Stimulated activated CD4-positive, alpha-beta T cell treated with anti-CD3 and anti-CD28 coated beads, TNF-alpha, amount 100 ng/mL, for 1 hour (primary cell): ENCODE measurements at places on chromosomes 11 and 22.

DNA sequence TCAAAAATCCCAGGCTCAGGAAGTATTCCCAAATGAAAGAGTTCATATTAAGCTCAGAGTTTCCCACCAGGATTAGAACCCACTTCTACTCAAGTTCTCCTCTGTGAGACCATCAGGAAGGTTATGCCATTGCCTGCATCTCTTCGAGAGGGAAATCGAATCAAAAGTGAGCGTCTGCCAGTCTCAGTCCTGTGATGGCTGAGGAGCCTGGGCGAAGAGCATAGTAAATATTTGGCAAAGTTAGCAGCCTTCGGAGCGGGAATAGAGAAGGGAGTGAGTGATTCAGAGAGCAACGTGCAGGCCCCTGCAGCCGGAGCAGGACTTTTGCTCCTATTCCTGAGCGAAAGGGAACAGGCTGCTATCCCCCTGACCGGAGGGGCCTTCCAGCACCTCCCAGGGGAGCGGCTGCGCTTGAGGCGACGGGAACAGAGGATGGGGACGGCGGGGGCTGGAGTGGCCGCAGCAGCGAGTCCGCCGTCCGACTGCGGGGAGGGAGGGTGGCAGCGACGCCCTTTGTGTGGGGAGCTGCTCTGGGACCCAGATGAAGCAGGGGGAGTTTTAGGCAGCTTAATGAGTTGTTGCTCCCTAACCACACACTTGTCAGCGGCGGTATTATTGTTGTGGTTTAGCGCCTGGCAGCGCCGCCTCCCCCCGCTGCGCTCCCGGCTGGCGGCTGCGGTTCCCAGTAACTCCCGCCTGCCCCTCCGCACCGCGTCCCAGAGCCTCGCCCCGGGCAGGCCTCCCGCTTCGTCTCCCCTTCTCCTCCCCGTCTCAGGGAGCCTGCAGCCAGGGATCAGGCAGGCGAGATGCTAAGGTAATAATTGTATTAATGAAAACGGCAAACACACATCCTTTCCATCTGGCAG, 21.7 kb upstream of the NRGN start:
- DNase-seq: no peak

DNA sequence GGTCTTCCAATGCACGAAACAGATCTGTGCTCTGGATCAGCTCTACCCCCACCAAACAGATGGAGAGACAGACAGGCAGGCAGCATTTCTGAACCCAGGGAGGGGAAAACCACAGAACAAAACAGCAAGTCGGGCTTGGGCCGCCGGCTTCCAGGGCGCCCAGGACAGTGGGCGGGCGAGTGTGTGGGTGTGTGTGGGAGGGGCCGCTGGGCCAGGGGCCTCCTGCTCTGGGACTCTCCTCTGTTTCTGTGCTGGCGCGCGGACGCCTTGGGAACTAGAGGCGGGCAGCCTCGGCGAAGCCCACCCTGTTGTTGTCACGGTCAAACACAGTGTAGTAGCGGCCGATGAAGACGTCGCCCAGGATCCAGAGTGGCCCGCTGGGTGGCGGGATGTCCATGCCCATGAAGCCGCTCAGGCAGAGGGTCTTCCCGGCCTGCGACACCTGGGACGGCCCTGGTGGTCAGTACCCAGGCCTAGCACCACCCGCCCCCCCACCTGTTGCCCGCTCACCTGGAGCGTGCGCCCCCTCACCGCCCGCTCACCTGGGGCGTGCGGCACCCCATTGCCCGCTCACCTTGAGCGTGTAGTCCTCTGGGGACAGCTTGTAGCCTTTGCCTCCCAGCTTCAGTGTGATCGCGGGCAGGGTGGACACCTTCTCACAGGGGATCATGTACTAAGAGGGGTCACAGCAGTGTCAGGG, 3.0 kb upstream of the IFITM10 start:
- DNase-seq: no peak

DNA sequence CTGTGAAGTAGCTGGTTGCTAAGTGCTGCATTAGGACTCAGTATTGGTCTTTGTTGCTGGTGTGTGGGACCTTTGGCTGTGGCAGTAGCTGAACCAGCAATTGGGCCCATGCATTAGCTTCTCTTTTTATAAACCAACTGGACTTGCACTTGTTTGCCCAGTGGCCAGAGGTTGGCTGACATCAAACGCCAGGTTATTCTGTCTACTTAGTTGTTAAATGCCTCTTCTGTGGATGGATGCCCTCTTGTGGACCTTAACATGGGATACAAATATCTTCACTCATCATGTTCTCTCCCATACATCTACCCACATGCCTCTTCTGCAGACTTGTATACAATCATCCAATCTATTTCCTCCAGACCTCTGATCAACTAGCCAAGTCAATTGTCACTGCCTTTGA, 26.4 kb upstream of the ARHGAP20 start:
- DNase-seq: no peak

GRCh38 chr11:62411524-62411923, 7.3 kb upstream of the SCGB1A1 start:
- DNase-seq: no peak

- DNase-seq: no peak
These were observed 599 bp downstream of the SIK3 start for GRCh38 chr11:117097389-117098268.

DNA sequence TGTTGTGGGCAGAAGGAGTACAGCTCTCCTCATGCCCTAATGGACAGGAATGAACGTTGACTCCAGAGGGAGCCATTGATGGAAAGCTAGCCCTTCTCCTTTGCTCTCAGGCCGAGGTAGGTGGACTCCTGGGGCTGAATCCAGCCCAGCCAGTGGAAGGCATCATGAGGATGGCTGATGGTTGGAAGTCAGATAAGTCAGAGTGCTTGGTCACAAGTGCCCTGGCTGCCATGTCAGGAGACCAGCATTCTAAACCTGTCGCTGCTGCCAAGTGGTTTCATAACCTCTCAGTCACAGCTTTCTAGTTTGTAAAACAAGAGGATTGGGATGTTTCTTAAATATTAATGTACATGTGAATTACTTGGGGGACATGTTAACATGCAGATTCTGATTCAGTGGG, 32.3 kb downstream of the PIWIL4 start:
- DNase-seq: no peak

GRCh38 chr11:71163371-71163770, 89.0 kb downstream of the SHANK2 start:
- DNase-seq: no peak

DNA sequence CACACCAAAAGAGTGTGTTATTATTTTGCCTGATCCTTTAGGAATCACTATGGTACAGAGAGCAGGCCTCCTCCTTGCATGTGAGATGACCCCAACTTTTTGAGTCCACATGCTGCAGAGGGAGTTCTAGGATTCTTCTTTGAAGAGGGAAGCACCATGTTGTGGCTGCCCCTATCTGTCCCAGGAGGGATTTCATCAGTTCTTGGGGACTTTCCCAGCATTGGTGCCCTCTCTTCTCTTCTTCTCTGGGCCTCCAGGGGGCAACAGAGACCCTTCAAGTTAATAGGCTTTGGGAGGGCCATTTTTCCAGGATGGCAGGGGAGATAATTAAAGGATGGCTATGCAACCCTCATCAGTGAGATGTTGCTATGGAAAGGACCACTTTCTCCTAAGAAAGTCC, 3.6 kb downstream of the MMP1 start:
- no peak for DNase-seq

DNA sequence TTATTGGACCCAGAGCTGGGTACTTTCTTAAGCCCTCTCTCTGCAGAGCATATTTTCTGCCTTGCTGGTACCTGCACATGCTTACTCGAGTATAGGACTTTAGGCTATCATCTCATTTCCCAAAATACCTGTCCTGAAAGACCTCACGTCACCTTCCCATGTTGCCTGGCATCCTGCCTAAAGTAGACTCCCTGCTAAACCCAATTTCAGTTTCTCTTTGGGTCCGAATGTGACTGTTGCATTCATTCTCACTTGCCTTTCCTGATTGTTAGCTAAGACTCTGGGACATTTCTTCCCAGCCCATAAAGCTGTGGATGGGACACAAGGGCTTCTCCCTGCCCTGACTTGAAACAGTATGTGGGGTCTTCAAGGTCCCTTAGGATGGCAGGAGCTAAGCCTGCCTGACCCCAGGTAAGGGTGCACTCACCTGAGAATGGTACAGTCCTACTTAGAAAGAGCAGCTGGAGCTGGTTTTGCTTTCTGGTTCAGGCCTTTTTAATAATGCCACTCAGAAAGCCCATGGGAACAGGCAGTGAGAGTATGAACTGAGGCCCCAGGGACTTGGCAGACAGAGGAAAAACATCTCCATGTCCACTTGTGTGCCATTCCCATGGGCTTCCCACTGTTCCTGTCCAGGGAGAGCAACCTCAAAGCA, 12.9 kb downstream of the OR51E2 start:
- DNase-seq: no peak

GRCh38 chr11:57634311-57634710, 15.4 kb downstream of the YPEL4 start:
- DNase-seq: no peak

GRCh38 chr11:58926695-58927094, 12.6 kb upstream of the GLYATL1 start:
- DNase-seq: no peak

- no peak for DNase-seq
These were observed 136.6 kb downstream of the NAV2 start for GRCh38 chr11:19849107-19849789.

- no peak for DNase-seq
These were observed 9.1 kb upstream of the TAGLN start for GRCh38 chr11:117189941-117190544.

DNA sequence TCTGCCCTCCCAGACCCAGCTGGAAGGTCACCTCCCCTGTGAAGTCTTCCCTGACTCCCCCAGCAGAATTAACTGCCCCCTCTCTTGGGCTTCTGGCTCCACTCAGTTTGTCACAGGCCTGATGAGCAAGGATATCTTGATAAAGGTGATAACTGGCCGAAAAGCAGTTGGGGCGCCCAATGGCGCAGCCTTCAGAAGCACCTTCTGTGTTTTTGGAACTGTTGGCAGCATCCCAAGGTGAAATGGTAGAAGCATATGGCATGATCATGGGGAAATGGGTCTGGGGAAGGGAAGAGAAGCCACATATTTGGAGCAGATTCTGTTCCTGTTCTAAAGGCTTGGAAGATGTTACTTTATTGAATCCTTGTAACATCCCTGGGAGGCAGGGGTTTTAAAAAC, 2.8 kb upstream of the TAB1 start:
- no peak for DNase-seq

DNA sequence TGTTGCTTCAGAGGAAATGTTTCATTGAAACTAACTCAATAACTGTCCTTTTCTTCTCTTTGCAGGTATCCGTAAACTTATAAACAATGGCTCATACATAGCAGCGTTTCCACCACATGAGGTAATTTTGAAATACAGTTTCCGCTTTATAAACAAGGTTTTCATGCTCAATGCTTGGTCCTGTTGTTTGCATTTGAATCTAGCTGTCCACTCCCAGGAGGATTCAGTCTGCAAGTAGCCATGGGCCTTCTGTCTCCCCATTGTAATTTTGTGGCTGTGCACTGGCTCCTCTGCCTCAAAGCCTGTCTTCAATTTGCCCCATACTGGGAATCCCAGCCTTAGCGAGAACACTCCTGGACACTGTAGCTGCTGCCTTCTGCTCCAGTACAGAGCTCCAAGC, 34.7 kb downstream of the MUC15 start:
- no peak for DNase-seq

- no peak for DNase-seq
These were observed 36.4 kb downstream of the ZNF215 start for GRCh38 chr11:6962673-6963072.

DNA sequence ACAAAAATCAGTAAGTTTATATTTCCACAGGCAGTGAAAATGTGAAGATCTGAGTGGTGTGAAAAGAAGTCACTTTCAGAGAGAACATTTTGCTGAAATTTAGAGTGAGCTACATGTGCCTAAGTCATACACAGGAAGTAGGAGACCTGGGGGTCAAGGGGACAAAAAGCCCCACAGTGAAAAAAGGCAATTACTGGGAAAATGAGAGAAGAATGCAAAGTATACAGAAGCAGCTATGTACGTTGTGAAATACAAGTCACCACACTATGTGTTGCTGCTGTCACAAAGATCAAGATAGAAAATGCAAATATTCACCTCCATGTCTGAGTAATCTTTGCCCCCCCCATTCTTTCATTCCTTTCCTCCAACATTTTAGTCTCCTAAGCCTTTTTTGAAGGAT, 21.6 kb upstream of the SESN3 start:
- no peak for DNase-seq

DNA sequence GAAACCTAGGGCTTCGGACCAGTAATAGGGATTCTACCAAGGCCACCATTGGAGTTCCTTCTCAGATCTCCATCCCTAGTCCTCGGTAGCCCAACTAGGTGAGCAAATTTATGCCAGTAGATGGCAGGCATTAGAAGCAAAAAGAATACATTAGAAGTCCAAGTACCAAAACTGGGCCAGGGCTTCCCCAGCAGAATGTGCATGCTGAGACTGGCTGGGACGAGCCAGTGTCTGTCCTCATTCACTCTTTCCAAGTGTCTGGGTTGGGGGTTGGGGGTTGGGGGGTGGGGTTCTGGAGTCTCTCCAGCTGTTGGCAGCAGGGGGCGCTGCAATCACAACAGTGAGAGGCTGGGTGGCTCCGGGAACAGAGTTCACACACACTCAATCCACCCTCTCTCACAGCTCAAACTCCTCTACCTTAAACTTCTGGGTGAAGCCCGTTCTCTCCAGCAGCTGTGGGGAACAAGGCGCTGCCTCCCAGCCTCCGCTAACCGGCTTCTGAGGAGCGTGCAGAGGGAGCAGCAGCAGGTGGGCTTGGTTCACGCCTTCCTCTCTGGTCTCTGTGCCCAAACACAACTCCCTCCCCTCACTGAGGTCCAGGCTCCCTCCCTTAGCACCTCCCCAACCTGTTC, 57.5 kb downstream of the BTG4 start:
- DNase-seq: no peak

DNA sequence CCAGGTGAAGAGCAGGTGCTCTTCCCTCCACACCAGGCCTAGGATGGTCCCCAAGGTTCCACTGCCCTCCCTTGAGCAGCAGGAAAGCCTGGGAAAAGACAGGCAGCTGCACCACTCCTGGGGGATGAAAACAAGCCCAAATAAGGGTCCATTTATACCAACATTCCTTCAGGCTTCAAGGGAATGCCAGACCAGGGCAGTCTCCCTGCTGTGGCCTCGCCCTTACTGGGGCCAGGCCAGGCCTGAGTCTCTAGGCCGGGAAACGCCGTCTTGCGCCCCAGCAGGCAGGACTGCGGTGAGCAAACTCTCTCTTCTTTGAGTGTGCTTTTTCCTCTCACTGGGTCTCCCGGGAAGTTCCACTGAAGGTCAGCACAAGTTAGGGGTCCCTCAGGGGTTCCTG, 443.5 kb downstream of the SOX6 start:
- no peak for DNase-seq

GRCh38 chr11:113684496-113684895, 21.6 kb downstream of the TMPRSS5 start:
- no peak for DNase-seq
